ENCODE measurements at places on chromosomes 3 and 15. TPM values are rescaled to one million over a fixed set of nuclear protein-coding genes. Genes with fewer than 3 reads are reported as not detected.

The OXSR1 gene
- total RNA-seq = 38.8 TPM

- peak; percentile 60 for DNase-seq
These were observed 15.3 kb upstream of the PHC3 start for GRCh38 chr3:170196833-170197232.

GRCh38 chr3:183591881-183592521 lies 36.5 kb upstream of the KLHL6 start:
- no peak for DNase-seq

DNA sequence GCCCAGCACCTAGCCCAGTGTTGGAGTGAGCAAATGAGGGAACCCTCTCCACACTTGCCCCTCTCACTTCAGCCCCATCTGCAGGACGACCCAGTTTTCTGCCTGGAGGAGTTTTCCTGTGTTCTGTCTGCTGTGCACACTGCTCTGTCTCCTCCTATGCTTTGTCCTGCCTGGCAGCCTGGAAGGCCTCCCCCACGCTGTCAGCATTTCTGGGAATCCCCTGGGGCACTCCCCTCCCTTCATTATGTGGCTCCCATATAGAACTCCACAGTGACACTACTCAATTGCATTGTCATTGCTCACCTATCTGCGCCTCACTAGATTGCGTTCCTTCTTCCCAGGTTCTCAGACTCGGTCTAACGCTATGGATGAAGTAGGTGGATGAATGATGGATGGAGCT lies 13.9 kb downstream of the CLSTN2 start:
- DNase-seq = no peak

The ADAMTS17 gene
- total RNA-seq = not detected

GRCh38 chr3:90080988-90081387 lies 973.6 kb downstream of the EPHA3 start:
- DNase-seq = no peak

The GP5 gene
- total RNA-seq = 0.02 TPM

- DNase-seq = no peak
These were observed 24.5 kb downstream of the ABHD6 start for GRCh38 chr3:58261954-58262666.

- DNase-seq = no peak
These were observed 71.1 kb upstream of the PDZRN3 start for GRCh38 chr3:73695841-73696240.

The U2SURP gene
- total RNA-seq = 165 TPM

The SNX22 gene
- 0.78 TPM for total RNA-seq

DNA sequence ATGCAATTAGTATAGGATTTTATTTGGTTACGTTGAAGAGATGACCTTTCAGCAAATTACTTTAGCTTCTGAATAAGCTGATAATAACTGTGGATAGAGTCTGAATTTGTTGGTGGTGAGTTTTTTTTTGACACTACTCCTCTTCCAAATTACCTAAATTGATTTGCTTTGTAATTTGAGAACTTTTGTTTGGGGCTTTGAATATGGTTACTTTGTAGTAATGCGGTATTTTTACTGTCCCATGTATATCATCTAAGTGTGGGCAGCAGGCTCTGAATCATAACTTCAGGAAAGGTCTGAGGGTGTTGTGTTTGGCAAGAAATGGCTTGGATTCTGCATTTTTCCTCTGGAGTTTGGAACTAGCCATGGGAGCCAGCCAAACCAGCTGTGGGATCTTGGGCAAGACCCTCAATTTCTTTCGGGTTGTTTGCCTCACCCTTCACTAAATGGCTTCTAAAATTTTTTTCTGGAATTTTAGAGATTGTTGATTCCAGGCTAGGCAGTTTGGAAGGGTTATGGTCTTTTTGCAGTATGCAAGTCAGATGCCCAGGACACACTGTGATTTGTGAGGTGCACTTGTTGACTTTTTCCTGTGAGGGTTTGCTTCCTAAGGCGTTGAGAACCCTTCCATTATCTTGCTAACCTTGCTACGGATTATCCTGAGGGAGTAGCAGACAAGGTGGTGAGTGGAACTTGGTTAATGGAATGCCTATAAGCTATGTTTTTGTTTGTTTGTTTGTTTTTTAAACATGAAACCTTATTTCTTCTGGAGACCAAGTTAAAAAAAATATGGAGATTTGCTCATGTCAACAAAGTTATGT lies 10.4 kb downstream of the PTPRG start:
- DNase-seq = peak; percentile 33

DNA sequence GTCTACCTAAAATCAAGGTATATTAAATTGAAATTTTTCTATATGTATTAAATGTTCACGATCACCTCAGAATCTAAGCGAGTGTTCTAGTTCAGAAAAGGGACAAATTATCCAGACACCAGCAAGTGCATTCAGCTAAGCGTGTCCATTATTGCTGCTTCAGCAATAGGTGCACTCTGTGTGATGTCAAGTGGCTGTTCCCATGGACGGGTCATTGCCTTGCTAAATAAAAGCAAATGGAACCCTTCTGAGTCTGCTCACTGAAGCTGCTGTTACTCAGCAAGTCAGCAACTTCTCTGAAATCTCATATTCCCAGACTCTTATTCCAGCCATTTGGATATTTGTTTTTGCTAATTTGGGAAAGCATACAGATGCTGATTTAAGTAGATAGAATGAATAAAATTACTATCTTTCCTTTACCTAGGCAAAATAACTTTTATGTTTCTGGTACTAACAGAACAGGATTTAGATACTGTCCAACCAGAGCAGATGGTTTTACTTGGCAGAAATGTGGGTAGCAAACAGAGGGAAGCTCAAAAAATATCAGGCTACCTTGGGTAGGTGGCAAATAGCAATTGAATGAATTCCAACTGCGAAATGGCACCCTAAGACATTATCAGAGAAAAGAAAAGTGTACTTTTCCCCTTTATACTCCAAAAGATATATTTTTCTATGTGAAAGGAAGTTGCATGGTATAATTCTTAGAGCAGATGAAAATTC lies 407.0 kb downstream of the GAP43 start:
- no peak for DNase-seq

- DNase-seq = no peak
These were observed 577.5 kb upstream of the CBLB start for GRCh38 chr3:106446271-106446670.

- no peak for DNase-seq
These were observed 68.0 kb downstream of the ATP11B start for GRCh38 chr3:182861348-182861747.

The MBD4 gene
- total RNA-seq = 63.3 TPM

The IQCF5 gene
- total RNA-seq = not detected

DNA sequence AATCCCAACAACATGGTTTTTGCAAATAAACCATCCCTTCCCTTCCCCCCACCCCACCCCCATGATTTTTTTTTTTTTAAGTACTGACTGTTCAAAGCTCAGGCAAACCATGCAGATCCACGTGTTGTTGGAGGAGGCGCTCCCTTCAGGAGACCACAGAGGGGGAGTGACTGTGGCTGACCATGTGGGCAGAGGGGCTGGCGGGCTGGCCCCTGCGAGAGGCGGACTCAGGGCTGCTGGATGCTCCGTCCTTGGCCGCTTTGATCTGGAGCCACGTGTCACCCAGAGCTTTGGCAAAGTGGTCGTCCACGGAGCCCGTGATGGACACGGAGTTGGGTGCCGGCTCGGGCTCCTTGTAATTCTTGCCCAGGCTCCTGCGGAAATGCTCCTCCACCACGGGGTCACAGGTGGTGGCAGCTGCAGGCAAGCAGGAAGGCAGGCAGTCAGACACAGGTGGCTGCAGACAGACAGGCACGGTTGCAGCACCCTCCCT lies 85.3 kb downstream of the VGLL4 start:
- DNase-seq = no peak

- peak; percentile 94 for DNase-seq
These were observed 75.2 kb downstream of the APBA2 start for GRCh38 chr15:28960979-28961378.

- no peak for DNase-seq
These were observed 60.5 kb upstream of the LRTM1 start for GRCh38 chr3:54988302-54988837.

The TERC gene
- 145 TPM for total RNA-seq

- no peak for DNase-seq
These were observed 241.4 kb downstream of the EDEM1 start for GRCh38 chr3:5428607-5429516.

- DNase-seq = peak; percentile 22
These were observed 317.8 kb upstream of the C2CD4B start for GRCh38 chr15:62482785-62483429.

The CA12 gene
- total RNA-seq = 1.3 TPM

DNA sequence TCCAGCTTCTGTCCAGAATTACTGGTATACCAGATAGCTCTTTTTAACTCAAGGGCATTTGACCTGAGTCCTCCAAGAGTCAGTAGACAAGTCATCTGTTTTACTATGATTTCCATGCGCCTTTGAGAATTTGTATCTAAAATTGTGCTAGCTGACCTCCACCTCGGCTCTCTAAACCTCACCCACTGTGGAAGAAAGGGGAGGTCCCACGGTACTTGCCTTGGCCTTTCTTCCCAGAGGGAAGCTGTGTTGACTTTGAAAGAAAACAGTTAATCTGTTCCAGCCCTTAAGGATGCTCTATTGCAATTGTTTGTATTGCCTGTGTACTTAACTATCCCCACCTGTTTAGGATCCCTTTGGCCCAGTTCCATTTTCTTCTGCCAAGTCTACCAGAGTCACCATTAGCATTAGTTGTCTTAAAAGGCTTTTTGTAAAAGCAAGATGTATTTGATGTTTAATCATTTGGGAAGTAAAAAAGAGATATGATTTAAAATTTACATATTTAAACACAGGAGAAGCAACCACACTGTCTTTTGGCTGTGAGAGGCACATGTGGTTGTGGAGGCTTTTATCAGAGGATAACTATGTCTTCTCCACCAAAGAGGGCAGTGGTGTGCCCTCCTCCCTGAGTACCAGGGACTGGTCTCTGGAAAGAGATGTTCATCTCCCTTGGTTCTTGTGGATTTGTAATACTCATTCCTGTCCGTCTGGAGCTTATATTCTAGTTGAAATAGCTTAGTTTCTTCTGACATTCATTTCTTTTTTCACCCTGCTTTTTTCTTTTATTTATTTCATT lies 88.8 kb downstream of the CRTC3 start:
- no peak for DNase-seq

GRCh38 chr15:27990521-27991515 lies 108.3 kb downstream of the OCA2 start:
- DNase-seq = no peak

DNA sequence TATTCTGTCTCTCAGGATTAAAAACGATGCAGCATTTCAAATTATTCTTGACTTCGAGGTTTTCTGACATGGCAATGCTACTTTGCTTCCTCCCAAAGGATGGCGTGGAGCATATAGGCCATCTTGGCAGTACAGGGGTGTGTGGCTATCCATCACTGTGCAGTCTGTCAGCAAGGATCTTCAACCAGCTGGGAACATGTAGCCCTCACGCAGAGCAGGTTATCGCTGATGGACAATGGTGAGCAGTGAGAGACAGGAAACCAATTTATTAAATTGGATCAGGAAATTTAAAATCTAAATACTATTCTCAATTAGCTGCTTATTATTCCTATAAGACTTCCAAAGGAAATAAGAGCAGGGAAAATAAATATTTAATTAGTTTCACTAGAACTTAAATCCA lies 615.3 kb downstream of the OTOL1 start:
- DNase-seq = no peak

The HRG gene
- not detected for total RNA-seq

DNA sequence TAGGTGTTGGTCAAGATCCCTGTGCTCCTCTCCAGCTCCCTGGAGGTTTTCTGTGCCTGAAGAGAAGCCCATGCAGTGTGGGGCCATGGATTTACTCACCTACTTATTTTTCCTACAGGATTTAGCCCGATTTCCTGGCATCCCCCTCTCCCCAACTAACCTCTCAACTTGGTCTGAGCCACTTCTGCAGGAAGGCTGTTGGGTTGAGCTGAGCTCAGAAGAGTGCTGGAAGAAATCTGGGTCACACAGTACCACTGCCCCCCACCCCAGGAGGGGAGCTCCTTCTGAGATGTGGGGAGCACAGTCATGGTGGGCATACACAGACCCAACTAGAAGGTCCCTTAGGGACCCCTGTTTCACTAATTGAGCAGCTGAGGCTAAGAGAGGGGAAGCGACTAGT lies 34.4 kb upstream of the SLCO2A1 start:
- DNase-seq = no peak

- no peak for DNase-seq
These were observed 38.4 kb downstream of the SUCLG2 start for GRCh38 chr3:67616046-67616445.

DNA sequence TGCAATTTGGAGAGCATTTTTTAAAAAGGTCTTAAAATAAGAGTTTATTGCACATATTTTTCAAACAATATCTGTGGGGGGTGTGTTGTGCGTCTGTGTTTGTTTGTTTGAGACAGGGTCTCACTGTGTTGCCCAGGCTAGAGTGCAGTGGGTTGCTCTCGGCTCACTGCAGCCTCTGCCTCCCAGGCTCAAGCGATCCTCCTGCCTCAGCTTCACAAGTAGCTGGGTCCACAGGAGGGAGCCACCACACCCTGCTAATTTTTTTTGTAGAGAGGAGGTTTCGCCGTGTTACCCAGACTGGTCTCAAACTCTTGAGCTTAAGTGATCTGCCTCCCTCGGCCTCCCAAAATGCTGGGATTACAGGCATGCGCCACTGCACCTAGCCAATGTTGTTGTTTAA lies 2.7 kb downstream of the MLF1 start:
- DNase-seq = no peak

GRCh38 chr3:40915346-40915865 lies 283.9 kb upstream of the CTNNB1 start:
- DNase-seq = no peak

The GOLGA8S gene
- total RNA-seq = not detected

DNA sequence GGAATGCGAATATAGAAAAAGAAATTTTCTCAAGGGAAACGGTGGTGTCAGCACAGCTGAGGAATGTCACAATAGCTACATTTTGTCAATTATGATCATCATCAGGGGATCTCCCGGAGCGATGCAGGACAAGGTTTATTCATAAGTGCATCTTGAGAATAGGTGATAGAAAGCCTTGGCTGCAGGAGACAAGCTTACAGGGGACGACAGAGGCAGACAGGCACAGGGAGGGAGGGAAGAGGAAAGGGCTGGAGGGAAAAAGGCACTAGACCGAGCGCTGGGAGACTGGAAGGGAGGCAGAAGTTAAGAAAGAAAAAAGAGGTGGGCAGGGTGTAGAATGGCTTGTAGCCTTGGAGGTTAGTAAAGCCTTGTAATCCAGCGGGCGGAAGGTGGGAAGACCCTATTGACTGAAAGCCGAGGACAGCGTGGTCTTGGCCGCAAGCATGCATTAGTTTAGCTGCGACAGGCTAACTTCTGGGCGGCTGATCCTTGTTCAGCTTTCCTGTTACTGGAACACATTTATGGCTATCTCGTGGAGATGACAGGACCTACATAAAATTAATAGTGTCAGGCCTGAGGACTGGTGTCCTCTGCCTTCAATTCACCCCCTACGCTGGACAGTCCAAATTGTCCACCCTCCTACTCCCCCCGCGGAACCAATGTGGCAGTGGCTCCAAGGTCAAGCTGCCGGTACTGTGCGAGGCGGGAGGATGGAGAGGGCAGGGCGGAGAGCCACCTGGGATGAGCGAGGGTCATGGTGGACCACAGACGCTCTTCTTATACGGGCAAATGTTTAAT lies 1.4 kb upstream of the NECTIN3 start:
- peak; percentile 22 for DNase-seq

GRCh38 chr3:49840388-49840787 lies 16.0 kb downstream of the TRAIP start:
- no peak for DNase-seq

The GOLIM4 gene
- total RNA-seq = 55.2 TPM
